ENCODE measurements at places on chromosomes 2 and 18.

DNA sequence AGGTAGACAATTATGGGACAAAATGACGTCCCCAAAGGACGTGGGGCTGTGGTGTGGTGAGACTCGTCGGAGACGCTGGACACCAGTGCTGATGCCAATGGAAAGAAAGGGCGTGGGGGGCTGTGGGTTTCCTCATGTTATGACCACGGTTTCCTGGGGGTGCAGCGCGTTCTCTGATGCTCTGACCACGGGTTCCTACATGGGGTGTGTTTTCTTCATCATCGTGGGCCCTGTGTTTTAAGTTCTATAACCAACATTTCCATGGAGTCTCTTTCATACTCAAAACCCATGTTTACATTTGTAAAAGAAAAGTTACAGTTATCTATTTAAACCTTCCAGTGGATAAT lies 141.6 kb downstream of the RTP5 start:
- DNase-seq, result no peak

DNA sequence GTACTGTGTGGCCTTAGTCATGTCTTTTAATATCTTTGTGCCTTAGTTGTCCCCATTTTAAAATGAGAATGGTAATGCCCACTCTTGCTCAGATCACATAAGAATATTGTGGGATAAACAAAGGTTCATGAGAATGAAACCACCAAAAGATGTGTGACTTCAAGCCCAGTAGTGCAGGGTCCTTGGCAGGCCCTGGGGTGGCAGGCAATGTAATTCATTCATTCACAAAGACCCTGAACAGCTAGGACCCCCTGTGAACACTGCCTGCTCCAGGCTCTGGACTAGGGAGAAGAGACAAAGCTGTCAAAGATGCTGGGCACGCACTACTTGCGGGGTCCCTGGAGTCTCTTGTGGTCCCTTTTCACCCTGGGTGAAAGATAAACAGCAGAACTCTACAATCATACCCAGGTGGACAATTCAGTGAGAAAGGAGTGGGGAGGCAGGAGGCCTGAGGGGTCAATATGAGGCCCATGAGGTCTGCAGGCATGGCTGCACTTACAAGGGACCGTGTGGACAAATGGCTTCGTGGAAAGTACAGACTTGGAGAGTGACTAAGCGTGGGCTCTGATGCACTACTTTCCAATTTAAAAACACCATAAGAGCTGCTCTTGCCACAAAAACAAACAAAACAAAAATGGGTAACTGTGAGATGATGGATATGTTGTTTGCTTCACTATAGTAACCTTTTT lies 136.1 kb downstream of the SMAD7 start:
- DNase-seq, result no peak

GRCh38 chr2:112772322-112772721 lies 7.9 kb upstream of the CKAP2L start:
- no peak for DNase-seq

DNA sequence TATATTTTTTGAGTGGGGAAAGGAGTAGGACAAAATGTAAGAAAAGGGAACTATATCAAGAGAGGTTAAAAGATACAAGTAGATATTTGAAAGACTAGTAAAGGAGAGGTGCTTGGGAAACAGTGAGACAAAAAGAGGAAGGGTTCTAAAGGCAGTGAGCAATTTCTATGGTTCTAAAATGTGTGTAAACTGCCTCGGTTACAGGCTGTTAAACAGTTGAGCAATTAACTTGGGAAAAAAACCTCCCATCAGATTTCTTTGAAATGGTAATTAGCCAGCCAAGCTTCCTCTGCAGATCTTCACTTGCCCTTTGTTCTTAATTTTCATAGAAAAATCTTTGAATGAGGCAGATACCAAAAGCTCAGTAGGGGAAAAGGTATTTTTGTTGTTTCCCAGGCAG lies 238.7 kb upstream of the KCNH7 start:
- no peak for DNase-seq

- DNase-seq, result peak; percentile 96
Measured at GRCh38 chr18:48607056-48607984, 68.5 kb downstream of the CTIF start.

DNA sequence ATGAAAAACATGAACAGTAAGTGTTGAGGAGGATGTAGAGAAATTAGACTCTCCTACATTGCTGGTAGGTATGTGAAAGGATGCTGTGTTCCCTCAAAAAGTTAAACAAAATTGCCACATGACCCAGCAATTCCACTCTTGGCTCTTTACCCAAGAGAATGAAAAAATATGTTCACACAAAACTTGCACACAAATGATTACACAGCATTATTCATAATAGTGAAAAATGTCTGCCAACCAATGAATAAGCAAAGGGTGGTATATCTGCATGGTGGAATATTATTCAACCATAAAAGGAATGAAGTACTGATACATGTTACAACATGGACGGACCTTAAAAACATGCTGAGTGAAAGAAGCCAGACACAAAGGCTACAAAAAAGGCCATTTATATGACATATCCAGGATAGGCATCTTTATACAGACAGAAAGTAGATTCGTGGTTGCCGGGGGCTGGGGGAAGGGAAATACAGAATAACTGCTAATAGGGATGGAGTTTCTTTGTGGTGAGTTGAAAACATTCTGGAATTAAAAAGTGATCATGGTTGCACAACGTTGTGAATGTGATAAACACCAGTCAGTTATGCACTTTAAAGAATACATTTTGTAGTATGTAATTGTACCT lies 85.4 kb upstream of the MYO3B start:
- no peak for DNase-seq

DNA sequence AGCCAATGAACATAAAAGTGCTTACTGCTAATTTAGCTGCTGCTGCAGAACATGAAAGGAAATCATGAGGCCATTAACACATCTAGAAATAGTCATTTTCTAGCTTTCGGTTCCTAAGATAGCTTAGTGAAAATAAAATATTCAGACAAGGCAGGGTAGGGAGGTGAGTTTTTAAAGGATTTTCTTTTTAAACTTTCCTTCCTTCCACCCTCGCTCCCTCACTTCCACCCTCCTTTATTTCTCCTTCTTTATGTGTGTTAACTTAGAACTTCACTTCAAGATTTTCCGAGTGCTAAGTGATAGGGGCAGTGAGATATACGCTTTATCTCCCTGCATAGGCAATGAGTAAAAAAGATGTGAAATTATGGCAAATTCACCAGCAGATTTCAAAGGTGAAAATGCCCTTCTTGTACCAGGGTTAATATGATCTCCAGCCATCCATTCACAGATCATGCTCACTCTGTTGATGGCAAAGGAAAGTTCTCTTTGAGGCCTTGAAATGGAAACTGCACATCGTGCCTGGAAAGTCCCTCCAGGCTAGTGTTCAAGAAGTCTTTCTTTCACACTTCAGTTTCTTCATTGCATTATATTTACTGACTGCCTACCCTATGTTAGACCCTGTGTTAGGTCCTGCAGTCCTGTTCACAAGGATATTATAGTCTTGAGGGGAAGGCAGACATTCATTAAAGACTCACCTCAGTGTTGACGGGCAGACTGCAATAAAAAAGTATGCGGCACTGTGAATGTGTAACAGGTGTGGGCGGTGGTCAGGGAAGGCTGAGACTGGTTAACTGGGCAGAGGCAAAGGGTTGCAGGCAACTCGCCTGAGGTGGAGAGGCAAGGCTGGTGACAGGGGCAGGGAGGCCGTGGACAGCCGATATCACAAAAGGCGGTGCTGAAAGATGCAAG lies 200.8 kb downstream of the PLCL1 start:
- DNase-seq, result no peak

GRCh38 chr2:16125614-16126516 lies 185.5 kb downstream of the MYCN start:
- no peak for DNase-seq

DNA sequence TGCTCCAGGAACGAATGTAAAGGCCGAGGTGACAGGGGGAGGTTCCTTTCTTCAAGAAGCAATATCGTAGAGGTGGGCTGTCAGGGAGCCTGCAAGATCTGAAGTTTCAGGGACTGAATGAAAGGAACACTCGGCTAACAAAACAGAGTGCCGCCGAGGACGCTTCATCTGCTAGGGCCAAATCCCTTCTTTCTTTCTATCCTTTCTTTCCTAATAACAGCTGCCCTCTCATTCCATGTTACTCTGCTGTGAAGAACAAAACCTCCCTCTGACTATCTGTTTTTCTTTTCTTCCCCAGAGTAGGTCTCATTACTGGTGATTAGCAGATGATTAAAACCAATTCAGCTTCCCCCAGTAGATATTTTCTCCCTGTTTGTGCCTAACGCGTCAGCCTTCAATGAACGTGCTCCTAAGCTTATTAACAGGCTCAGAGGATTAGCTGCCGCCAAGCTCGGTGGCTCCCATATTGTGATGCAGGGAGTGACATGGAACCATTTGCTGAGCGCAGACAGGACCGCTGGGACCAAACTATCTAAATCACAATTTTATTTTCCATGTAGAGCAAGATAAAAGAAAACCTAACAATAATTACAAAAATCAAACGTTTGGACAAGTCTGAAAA lies 414.6 kb downstream of the TMEM182 start:
- DNase-seq, result no peak

DNA sequence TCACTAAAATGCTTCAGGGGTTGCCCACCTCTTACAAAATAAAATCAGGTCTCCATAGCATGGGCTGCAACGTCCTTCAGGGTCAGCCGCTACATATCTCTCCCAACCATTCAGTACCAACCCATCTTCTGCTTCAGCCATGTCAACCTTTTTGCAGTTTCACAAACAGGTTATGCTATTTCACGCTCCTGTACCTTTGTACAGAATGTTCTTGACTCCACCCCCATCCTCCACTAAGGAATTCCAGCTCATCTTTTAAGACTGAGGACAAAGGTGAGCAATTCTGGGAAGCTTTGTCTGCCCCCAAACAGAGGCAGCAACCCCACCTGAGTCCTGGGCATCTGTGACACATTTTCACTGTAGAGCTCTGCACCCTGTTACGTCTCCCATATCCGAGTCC lies 8.8 kb upstream of the EVA1A start:
- DNase-seq, result no peak

DNA sequence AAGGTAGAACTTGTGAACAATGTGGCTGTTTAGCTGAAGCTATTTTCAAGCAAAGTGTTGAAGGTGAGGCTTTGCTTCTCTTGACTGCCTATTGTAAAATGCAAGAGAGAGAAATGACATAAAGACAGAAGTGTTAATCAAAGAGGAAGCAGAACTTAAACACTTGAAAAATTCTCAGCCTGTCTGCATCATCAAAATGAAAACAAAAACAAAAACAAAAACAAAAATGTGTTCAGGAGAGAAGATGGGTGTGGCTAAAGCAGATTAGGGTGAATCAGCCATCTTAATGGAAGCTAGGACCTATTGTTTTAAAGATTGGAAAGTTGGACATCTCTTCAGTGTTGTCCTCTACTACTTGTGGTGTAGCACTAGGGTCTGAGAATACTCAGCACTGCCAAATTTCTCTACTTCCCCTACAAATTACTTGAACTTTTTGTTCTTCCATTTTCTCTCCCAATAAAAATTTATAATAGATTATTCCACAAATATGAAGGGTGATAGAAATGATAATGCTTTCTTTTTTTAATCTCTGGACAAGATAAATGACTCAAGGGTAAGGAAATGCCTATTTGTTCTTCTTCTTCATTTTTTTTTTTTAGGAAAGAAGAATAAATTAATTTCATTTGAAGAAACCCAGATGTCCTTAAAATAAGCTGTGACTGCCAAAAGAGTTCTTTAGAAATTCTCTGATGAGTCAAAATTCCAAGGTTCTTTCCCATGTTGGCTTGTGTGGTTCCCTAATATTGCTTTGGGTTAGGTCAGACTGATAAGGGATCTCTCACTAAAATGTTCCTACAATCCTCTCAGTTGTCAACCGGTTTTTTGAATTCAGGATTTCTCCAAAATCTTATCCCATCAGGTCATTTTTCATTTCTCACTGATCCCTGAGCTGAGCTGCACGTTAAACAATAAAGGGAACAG lies 571.2 kb upstream of the ZEB2 start:
- DNase-seq, result peak; percentile 45

- DNase-seq, result peak; percentile 84
Measured at GRCh38 chr2:236168110-236169080, at the start of gene GBX2. TSS of gene GBX2 (minus strand) at chr2:236168386. CDS start at chr2:236167971, 415 bp downstream.

DNA sequence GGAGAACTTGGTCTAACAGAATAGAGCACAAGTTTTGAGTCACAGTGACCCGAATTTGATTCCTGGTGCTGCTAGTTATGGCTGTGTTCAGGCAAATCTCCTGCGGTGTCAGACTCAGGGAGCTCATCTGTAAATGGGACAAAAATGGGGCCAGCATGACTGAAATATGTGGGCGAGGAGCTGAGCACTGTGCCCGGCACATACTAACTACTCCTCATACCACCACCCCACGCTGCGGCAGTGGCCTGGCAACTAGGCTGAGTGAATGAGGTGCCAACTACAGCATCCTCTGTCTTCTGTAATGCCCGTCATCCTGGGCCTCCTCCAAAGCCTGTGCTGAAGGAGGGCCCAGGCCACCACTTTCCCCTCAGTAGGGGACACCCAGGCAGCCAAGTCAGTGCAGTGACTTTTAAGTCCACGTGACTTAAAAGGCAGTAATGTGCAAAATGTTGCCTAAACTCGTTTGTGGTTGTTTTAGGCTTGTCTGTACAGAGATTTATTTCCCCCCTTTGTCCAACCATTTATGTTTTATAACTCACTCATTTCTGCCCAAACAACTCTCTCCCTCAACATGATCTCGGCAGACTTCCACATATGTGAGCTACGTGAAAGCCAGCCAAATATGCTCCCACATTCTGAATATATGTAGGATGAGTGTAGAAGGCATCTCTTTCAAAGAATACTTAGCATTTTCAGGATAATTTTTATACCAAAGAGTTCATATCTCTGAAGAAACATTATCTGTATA lies 773.7 kb downstream of the TSN start:
- no peak for DNase-seq

GRCh38 chr18:50656841-50657470 lies 97.1 kb downstream of the MAPK4 start:
- DNase-seq, result no peak

DNA sequence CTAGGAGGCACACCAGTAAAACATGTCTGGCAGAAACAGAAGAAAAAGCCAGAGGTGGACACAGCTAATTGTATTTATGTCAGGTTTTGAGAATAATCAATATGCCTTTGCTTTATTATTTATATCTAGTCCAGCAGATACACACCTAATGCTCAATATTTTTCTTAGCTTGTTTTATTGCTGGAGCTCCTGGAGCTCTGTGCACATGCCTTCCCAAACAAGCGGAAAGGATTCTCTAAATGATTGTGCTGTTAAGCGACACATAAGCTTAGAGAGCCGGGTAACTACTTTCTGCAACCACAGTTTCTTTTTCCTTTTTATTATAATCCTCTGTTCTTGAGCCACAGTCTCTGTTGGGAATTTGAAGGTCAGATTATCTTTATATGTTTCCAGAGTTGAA lies 177.3 kb upstream of the ST6GAL2 start:
- DNase-seq, result no peak

DNA sequence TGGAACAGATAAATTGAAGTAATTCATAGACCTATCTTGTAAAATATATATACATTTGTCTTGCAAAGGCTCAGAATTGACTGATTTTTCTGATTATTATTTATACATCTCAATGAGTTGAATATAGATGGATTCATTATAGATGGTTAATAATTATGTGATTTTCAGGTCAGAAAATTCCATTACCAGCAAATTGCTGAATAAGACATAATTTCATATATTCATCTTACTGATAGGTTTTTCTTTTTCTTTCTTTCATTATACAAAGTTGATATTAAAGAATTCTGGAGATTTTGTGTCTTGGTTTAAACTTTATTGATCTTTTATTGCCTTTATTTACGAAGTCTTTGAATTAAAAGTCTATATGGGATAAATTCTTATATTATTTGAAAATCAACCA lies 41.6 kb upstream of the SPAG16 start:
- DNase-seq, result no peak

- no peak for DNase-seq
Measured at GRCh38 chr2:69918401-69918800, 3.5 kb downstream of the MXD1 start.
